HEK293T (cell line): ENCODE measurements at places on chromosomes 3 and 15.

DNA sequence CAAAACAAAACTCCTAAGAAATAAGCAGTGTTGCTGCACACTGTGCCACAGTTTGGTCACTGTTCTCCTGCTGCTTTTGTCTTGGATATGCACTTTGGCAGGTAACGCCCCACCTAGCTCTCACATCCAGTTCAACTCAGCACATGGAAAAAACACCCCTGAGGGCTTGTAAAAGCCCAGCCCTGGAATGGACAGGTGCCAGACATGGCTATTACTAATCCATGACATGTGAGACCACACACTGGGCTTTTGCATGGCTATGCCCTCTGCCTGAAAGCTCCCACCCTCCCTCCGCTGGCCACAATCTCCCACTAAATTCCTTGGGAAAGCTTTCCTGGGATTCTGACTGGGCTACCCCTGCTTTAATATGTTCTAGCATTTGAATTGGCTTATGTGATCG lies 24.7 kb upstream of the ZBED2 start:
- no peak for DNase-seq

DNA sequence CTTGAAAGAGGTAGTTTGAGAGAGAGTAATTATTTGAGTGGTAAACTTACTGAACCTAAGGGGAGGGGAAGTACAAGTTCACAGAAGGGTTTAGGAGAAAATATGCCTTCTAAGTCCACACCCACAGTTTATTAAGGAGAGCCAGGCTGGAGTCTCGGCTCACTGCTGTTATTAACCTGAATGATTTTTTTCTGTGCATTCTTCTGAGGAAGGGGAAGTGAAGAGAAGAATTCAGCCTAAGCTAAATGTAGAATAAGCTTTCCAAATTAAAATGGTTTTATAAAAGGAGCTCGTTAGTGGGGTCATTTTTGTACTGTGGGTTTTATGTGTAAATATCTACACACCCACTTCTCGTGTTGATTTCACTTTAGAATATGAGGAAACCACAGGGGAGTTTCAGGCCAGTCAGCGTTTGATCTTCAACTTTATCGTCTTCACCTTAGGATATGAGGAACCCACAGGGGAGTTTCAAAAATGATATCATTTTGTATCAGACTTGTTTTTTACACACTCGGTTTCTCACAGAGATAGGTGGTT lies 1.5 kb downstream of the WHAMM start:
- no peak for DNase-seq

DNA sequence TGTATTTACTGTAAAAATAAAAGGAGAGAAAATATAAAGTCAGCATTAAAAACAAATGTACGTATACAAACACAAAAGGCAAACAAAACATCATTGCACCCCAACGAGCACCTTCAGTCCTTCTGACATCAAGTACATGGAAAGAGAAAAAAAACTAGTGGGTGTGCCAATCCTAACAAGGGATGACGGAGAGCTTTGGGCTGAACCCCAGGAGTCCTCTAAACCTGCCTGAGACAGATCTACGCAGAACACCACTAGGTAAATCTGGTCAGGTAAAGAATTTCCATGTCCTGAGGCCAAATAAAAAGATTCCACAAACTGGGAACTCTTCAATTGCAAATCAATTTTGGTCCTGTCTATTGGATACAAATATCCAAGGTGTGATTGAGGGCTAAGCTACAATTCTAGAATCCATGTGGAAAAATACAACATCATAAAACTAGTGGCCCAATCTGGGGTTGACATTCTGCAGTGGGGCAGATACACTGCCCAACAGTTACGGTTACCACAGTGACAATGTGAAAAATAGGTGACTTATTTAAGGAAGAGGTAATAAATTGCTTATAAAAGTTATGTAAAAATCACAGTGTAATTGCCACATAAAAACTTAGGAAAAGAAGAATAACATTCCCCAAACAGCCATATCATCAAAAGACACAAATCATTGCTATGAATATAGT lies 14.2 kb downstream of the IFT80 start:
- no peak for DNase-seq

GRCh38 chr3:135514060-135514448 lies 451.5 kb upstream of the PPP2R3A start:
- no peak for DNase-seq

DNA sequence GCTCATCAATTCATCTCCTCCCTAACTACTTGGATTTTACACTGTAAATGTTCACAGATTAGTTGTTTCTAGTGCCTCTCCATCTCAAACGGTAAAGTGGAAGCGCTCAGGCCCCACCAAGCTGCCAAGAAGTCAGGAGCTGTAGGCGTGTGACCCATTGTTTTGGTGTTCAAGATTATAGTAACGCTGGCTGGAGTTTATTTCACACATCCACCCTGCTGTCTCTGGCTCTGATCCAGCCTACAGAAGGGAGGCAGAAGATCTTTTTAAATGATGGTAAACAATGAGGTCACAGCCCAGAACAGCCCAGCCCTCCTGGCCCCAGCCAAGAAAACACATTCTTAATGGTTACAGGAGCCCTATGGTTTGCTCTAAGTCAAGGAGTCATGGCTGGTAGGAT lies 25.7 kb upstream of the GALNT15 start:
- peak; percentile 26 for DNase-seq

DNA sequence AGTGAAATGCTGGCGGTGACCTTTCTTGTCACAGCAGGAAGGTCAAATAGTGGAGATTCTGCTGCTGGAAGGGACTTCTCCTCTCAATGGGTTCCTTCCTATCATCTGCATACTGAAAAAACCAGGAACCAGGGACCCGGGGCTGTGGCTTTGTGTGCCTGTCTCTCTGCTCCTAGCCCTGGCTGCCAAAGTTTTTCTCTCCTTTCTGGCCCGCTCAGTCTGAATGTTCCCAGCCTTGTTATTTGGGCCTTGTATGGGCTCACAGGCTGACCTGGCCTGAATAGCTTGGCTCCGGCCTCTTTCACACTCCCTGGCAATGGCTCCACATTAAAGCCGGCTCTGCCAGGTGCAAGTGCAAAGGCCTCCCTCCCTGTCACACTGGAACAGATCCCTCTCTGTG lies 94.7 kb downstream of the LRIG1 start:
- DNase-seq: no peak

DNA sequence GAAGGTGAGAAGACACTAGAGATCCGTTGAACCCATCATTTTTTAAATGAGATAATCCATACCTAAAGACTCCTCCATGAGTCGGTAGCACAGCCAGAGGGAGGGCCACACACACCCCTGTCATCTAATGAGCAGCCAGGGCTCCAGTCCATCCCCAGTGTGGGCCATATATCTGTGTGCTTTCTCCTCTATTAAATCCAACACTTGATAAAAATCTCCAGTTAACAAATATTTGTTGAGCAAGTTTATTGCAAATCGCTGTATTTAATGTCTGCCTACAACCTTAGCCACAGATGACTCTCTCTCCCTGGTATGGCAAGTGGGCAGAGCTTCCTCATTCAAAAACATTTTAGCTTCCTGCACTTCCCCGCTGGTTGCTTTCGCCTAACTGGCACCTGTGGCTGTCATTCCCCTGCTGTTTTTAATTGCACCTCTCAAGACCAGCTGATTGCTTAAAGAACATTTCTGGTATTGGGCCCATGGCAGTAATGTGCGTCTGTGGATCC lies 82.8 kb downstream of the SMAD3 start:
- DNase-seq: no peak

DNA sequence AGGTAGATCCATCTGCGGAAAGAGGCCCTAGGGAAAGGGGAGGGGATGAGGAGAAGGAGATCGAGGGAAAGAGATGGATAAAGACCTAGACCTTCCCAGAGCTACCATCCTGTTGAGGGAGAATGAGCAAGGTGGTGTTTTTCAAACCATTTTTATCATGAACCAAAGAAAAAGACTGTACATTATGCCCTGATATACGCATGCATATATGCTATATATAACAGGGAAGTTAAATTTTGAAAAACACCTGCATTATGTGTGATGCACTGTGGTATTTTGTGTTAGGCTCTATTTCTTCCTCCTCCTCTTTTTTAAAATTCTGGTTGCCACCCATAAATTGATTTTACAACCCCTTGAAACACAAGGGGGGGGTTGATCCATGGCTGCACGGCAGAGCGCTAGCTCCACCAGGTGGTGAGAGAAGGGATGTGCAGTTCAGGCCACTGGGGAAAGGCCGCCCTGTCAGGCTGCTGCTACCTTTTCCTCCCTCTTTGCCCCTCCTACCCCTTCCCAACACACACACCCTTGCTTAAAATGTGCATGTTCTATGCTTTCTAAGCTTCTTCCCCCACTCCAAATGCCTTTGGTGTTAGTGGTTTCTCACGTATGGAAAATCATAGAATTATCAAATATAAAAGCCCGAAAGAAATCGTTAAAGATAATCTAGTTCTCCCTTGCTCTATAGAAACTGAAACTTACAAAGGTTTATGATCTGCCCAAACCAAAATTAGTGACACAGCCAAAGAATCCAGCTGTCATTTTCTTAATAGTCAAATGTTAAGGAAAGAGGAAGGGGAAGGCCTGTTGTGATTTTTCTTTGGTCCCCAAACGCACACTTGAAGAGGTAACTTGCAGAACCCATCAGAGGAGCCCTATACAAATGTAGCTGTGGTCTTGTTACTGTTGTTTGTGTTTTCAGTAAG lies 262.0 kb upstream of the UMPS start:
- DNase-seq: peak; percentile 82

GRCh38 chr3:29185706-29186105 lies 95.2 kb upstream of the RBMS3 start:
- no peak for DNase-seq
